ENCODE measurements at places on chromosomes 6 and 20. TPM values are rescaled to one million over a fixed set of nuclear protein-coding genes. Genes with fewer than 3 reads are reported as not detected.

Gene TOP1
- 195 TPM for total RNA-seq

Gene TRIM10
- total RNA-seq = not detected

Gene C6orf52
- 2.1 TPM for total RNA-seq

Gene SEMG1
- total RNA-seq = not detected

Gene CDSN
- total RNA-seq = not detected

Gene SNAI1
- 11.1 TPM for total RNA-seq

Gene SLC18B1
- 4.6 TPM for total RNA-seq

Gene ETV7
- not detected for total RNA-seq

Gene OPRM1
- not detected for total RNA-seq

Gene SPATS1
- not detected for total RNA-seq

Gene APCDD1L
- 0.05 TPM for total RNA-seq

Gene DEFB121
- not detected for total RNA-seq

Gene PDYN
- not detected for total RNA-seq

Gene CDH26
- total RNA-seq = 0.30 TPM

Gene LY6G6F
- not detected for total RNA-seq

Gene SSTR4
- total RNA-seq = 0.32 TPM

Gene LPIN3
- total RNA-seq = 13.7 TPM

Gene PLN
- not detected for total RNA-seq

Gene TBX18
- 23.9 TPM for total RNA-seq

Gene FAXC
- total RNA-seq = 7.3 TPM

Gene UBE2C
- total RNA-seq = 240 TPM

Gene TPD52L1
- 50.7 TPM for total RNA-seq

Gene LCA5
- total RNA-seq = 0.74 TPM

Gene PRICKLE4
- 1.2 TPM for total RNA-seq

Gene TGM3
- total RNA-seq = 0.08 TPM

Gene EPPIN
- total RNA-seq = not detected

Gene CYP39A1
- not detected for total RNA-seq

Gene CEBPB
- 294 TPM for total RNA-seq

Gene PROKR2
- total RNA-seq = not detected

Gene BACH2
- total RNA-seq = 1.6 TPM

Gene APOM
- 2.9 TPM for total RNA-seq

Gene PREX1
- 13.6 TPM for total RNA-seq

Gene SIRPA
- 20.8 TPM for total RNA-seq

Gene TMEM239
- not detected for total RNA-seq

Gene ADIG
- total RNA-seq = not detected

Gene ENPP5
- total RNA-seq = not detected

Gene NEURL2
- 1.2 TPM for total RNA-seq

Gene CTSA
- total RNA-seq = 109 TPM

Gene SYCP2L
- total RNA-seq = 2.4 TPM

Gene ULBP1
- 0.77 TPM for total RNA-seq

Gene LY6G6D
- total RNA-seq = not detected

Gene POU5F1
- 10.8 TPM for total RNA-seq

Gene SOBP
- total RNA-seq = 0.75 TPM

Gene PACRG
- not detected for total RNA-seq

Gene TREM2
- not detected for total RNA-seq

Gene SIM1
- total RNA-seq = not detected

Gene BIRC7
- 1.6 TPM for total RNA-seq

Gene DNAAF9
- 5.3 TPM for total RNA-seq

Gene ZSWIM3
- total RNA-seq = 1.6 TPM

Gene SLC12A5
- 11.1 TPM for total RNA-seq

Gene CST4
- total RNA-seq = not detected

Gene MUCL3
- total RNA-seq = 0.14 TPM

Data from A549 treated with Hydrocortisone at 1 μM for 4 hours (cell line).